ENCODE measurements at places on chromosomes 16 and 17. TPM values are rescaled to one million over a fixed set of nuclear protein-coding genes. Genes with fewer than 3 reads are reported as not detected.
A peak's percentile ranks its signal among the peaks of the same experiment; 100 is the strongest.

DNA sequence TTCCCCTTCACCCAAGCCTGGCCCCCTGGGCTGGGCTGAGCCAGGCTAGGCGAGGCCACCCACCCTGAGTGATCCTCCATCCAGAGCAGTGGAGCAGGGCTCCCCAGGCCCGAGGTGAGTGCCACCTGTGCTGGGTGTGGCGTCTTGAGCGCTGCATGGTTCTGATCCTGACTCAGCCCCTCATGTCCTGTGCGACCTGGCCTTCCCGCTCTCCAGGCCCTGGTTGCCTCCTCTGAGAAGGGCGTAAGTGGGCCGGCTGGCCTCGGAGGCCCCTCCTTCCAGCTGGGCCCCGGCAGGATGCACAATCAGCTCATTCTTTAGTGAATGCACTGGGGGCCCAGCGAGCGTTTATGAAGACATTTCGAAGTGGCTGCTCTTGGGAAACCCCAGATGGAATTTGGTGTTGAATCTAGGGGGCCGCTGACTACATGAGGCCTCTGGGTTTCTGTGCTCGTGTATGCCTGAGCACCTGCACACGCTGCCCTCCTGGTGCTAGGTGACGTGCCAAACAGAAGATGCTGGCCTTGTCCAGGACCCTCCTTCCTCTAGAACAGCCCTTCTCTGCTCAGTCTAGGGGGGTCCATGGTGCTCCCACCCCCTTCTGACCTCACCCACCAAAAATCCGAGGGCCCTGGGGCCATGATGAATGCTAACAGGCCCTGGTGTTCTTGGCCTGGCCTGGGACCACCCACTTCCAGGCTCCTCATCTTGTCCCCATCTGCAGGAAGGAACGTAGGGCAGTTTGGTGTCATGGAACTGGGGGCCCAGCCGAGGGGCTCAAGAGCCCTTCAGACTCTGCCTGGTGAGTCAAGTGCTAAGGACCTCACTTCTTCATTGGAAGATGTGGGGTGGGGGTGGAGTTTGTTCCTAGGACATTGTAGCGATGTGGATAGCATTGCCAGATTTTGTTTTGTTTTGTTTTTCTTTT lies 3.6 kb upstream of the TMEM92 start:
- DNase-seq = peak; percentile 66
- no peaks in the 10 kb centered on the region for H3K36me3 ChIP-seq

Gene MYOCD
- 37.9 TPM for total RNA-seq

Gene RASL10B
- total RNA-seq = 5.1 TPM

Gene CTU2
- 19.5 TPM for total RNA-seq

Gene STARD3
- total RNA-seq = 49.4 TPM

Gene PRAC1
- not detected for total RNA-seq

DNA sequence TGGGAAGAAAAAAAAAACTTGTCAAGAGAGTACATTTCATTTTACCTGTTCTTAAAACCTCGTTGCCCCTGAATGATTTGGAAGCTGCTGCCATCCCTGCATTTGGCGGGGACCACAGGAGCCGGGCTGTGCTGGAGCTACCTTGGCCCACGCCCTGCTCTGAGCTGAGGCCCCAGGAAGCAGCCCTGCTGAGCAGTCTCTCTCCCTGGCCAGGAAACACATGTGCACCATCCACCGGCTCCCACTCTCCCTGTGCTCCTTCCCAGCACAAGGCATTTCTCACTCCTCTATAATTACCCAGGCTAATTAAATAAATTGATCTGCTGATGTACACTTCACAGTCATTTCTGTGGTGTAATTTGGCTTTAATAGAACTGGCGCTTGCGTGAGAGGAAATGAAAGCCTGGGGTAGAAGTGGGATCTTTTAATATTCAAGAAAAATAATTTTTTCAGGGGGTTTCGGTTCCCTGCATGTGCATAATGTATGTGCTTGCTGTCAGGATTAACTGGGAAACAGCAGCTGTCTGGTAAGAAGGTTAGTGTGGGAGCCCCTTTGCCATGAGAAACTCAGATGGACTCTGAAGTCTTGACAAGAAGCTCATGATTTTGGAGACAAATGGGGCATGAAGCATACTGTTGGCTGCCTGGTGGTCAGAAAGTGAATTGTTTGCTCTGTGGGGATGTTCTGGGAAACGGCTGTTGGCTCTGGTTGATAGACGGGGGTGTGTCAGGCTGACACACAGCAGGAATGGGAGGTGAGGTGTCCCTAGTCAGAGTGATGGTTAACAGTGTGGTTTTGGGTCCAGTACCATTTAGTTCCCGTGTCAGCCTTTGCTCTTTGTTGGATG lies 252.3 kb upstream of the EEF2KMT start:
- no peak overlapping the region for H3K27ac ChIP-seq
- no peak for DNase-seq
- no peaks in the 10 kb centered on the region for H3K36me3 ChIP-seq
- H3K4me3 ChIP-seq = no peak overlapping the region

Gene CDIP1
- total RNA-seq = 32.6 TPM

GRCh38 chr16:86955136-86955855 lies 361.9 kb downstream of the C16orf95 start:
- no peaks in the 10 kb centered on the region for H3K36me3 ChIP-seq
- no peak overlapping the region for H3K27ac ChIP-seq
- DNase-seq = no peak
- no peaks in the 10 kb centered on the region for H3K4me1 ChIP-seq

GRCh38 chr17:81498953-81499600 lies 13.5 kb downstream of the ACTG1 start:
- H3K4me1 ChIP-seq = no peaks in the 10 kb centered on the region
- H3K36me3 ChIP-seq = no peaks in the 10 kb centered on the region
- no peak overlapping the region for H3K27ac ChIP-seq

Gene MMP2
- 184 TPM for total RNA-seq

Gene CACNG4
- total RNA-seq = 0.15 TPM

All from ovary (tissue), 10 donors.